ENCODE measurements at places on chromosomes 3 and 15. TPM values are rescaled to one million over a fixed set of nuclear protein-coding genes. Genes with fewer than 3 reads are reported as not detected.

Gene IFRD2
- total RNA-seq, result 32.7 TPM

Gene WWTR1
- total RNA-seq, result 83.2 TPM

Gene RAB6B
- total RNA-seq, result 1.8 TPM

Gene GOLGA8R
- total RNA-seq, result 8.3 TPM

Gene CCR3
- 0.49 TPM for total RNA-seq

Data from skin of body (tissue), 3 donors.